ENCODE measurements at places on chromosomes 2 and 18.

DNA sequence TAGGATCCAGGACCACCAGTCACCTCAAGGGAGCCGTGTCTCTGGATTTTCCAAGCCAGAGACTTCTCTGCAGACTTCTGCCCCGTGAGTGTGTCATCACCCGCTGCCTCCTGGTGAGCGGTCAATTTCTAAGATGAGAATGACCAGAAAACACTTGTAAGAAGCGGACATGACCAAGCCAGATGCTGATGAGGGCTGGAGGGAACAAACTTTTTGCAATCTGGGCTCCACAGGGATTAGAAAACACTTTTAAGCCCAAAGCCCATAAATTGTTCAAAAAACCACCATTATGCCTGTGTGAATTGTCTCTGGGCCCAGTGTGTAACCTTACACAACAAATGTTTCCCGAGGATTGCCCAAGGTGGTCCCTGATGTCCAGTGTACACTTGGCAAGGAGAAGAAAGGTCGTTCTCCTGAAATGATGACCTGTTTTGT is 5.3 kb upstream of the NPPC start:
- no peak for DNase-seq

DNA sequence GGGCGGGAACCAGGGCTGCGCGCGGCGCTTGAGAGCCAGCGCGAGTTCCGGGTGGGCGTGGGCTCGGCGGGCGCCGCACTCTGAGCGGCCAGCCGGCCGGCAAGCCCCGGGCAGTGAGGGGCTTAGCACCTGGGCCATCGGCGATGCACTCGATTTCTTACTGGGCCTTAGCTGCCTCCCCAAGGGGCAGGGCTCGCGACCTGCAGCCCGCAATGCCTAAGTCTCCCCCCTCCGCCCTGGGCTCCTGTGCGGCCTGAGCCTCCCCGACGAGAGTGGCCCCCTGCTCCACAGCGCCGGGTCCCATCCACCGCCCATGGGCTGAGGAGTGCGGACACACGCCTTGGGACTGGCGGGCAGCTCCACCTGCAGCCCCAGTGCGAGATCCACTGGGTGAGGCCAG is 36.5 kb upstream of the MAP2 start:
- DNase-seq: no peak

- DNase-seq: no peak
These were observed 484.4 kb downstream of the CMPK2 start for GRCh38 chr2:6381326-6381725.

GRCh38 chr2:143463719-143464118 is 334.5 kb downstream of the ARHGAP15 start:
- no peak for DNase-seq

GRCh38 chr2:201779901-201780673 is 646 bp downstream of the ALS2 start:
- DNase-seq: no peak

- no peak for DNase-seq
These were observed 297.3 kb downstream of the CYP26B1 start for GRCh38 chr2:71850306-71850801.

DNA sequence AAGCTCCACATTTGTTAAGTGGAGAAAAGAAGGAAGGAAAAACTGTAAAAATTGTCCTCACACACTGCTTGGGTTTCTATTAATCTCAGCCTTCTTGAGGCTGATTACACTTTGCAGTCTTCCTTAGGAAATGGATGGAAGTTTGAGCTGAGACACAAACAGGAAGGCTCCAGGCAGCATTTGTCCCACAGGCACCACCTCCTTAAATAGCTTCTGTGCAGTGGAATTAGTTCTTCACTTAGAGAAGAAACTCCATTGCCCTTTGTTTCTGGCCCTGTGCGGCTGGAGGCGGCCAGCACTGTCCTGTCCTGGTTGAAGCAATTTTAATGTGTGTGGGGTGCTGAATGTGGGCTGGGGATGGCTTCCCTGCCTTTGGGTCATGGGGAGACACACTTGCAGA is 44.3 kb downstream of the ARHGAP28 start:
- DNase-seq: no peak

DNA sequence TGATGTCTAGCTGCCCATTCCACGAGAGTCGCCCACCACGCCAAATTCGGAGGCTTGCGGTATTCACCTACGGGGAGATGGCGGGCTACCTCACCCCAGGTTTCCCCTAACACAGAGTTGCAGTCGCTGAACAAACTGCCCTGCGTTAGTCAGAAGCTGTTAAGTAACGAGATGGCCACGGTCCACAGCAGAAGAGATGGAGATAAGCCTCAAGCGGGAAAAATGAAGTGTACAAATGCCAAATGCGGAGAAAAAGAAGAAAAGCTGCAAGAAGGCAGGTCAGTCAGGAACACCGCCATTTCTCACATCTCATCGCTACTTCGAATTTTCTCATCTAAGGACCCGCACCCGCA is 425 bp downstream of the ASB3 start:
- peak; percentile 11 for DNase-seq

GRCh38 chr18:21457179-21457535 is 143.3 kb downstream of the ESCO1 start:
- no peak for DNase-seq

- no peak for DNase-seq
These were observed 18.9 kb downstream of the MBD5 start for GRCh38 chr2:148039783-148040182.

DNA sequence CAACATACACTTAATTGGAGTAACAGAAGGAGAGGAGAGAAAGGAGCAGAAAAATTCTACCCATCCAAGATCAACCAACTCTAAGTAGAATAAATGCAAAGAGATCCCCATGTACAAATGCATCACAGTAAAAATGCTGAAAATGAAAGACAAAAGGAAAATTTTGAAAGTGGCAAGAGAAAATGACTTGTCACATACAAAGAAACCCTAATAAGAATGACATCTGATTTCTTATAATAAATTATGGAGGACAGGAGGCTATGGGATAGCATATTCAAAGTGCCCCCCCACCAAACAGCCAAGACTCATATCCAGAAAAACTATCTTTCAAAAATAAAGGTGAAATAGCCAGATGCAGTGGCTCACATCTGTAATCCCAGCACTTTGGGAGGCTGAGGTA is 22.2 kb upstream of the INPP4A start:
- DNase-seq: no peak

- DNase-seq: no peak
These were observed 23.7 kb upstream of the SCYGR1 start for GRCh38 chr2:227411320-227411989.

DNA sequence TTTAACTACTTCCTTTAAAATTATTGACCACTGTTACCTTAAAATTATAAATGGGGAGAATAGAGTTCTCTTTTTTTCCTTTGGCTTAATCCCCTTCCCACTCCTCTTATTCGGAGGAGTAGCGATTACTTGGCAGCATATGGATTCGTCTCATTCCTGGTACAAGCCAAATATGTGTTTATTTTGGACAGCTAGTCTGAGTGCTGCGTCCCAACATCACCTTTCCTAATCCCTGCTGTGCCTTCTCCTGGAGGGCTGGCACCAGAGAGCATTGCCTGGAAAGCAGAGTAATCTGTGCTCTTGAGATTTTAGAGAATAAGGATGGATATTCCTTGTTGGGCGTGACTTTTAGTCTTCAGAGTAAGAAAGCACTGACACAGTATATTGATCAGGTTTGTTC is 185.6 kb downstream of the AGAP1 start:
- no peak for DNase-seq

DNA sequence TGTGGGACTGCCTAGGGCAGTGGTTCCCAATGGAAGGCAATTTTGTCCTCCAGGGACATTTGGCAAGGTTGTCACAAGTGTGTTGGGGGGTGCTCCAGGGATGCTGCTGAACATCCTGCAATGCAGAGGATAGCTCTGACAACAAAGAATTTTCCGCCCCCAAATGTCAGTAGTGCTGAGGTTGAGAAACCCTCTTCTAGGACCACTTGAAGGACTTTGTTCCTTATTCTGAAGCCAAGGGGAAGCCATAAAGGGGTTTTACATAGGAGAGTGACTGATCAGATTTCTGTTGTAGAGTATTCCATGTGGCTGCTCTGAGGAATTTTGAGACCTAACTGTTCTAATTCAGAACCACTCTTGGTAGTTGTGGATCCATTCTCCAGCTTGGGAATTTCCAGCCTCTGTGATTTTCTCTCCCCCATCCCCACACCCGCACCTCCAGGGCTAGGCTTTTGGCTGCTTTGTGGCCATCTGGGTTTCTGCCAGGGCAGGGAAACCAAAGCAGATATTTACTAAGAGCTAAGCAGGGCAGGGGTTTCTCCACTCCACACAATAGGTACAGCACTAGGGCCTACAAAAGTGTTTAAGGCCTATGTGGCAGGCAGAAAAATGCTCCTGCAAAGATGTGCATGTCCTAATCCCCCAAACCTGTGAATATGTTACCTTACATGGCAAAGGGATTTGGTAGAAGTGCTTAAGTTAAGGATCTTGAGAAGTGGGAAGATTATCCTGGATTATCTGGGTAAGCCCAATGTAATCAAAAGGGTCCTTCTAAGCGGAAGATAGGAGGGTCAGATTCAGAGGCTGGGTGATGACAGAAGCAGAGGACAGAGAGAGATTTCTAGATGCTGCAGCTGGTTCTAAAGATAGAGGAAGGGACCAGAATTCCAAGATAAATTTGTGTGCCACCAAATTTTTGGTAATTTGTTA is 135.4 kb downstream of the TMEM17 start:
- DNase-seq: no peak

Measured in T-helper 9 cell (primary cell).